NCI-H2029 treated with DMSO at 0.1 percent for 48 hours (cell line): ENCODE measurements at places on chromosomes 6 and 20.

DNA sequence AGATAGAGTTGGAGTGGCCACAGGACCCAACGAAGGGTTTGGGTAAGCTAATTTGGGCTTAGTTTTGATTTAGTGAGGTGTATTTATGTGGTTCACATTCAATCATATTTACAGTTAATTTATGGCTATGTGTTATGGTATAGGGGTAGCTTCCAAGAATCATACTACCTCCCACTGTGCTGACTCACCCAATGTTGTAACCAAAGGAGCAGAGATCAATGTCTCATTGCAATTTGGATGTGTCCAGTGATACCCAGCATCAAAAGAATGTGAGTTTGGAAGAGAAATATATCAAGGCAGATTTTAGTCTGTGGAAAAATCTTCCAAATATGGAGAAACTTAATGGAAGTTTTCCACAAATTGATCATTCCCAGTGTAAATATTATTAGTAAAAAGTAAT is 25.3 kb upstream of the SMIM8 start:
- no peak for DNase-seq

- DNase-seq, result no peak
Measured at GRCh38 chr6:12608016-12608860, 108.3 kb upstream of the PHACTR1 start.

- no peak for DNase-seq
Measured at GRCh38 chr6:22320750-22321149, 23.9 kb upstream of the PRL start.

GRCh38 chr6:147447835-147448611 is 60.5 kb upstream of the SAMD5 start:
- DNase-seq, result no peak

DNA sequence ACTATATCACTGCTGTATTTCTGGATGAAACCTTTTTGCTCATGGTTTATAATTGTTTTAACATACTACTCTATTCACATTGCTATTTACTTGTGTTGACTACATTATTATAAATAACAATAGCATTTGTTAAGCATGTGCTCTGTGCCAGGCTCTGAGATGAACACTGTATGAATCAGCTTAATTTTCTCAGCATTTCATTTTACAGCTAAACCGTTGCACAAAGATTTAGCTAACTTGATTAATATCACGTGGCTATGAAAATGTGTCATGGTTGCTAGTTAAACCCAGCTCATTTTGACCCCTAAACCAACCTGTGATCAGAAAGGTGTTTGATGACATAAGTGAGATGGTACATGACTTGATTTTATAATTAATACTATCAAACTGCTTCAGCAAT is 77.5 kb downstream of the NCOA7 start:
- DNase-seq, result no peak

DNA sequence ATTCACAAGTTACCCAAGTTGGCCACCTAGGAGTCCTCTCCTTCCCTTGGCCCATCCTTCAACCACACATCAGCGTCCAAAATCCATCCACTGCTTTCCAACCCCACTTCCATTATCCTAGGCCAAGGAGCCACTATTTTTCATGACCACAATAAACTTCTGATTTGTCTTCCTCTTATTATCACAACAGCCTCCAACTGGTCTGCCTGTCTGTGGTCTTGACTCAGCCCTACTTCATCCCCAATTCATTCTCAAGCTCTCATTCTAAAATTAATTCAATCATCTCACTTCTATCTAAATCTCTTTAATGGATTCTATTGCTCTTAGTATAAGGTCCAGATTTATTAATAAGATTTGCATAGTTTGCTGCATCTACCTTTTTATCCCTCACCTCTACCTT is 189.0 kb upstream of the PRDM1 start:
- no peak for DNase-seq

DNA sequence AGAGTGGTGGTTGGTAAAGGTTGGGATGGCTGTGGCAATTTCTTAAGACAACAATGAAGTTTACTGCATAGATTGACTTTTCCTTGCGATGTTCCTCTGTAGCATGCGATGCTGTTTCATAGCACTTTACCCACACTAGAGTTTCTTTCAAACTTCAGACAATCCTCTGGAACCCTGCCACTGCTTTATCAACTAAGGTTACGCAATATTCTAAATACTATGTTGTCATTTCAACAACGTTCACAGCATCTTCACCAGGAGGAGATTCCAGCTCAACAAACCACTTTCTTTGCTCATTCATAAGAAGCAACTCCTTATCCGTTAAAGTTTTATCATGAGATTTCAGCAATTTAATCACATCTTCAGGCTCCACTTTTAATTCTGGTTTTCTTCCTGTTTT is 161.2 kb upstream of the NRSN1 start:
- no peak for DNase-seq

DNA sequence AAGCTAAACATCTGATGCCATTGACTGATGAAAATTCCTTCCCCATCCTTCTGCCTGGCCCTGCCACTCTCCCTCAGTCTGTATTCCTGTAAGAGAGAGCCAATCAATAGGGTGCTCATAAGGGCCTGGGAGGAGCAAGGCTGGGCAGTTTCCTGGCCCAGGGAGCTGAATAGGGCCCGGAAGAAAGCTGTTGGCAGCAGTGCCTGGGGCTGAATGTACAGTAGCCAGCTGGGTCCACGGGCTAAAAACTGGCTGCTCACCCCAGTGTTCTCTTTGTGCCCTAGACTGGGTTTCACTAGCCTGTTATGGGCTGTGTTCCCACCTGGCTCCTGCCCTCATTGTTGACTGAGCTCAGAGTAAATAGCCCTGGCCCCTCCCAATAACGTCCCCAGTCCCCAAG is 1.7 kb upstream of the WFDC2 start:
- peak; percentile 81 for DNase-seq
